ENCODE measurements at places on chromosomes 7 and 10.

GRCh38 chr10:70579234-70580002, 23.1 kb downstream of the PRF1 start:
- no peak for DNase-seq

GRCh38 chr10:52814506-52814905, 41.9 kb upstream of the MBL2 start:
- no peak for DNase-seq

GRCh38 chr7:7321681-7322080, 139.3 kb downstream of the C1GALT1 start:
- no peak for DNase-seq

- no peak for DNase-seq
Measured at GRCh38 chr7:135380351-135380750, 129.6 kb downstream of the CNOT4 start.

- DNase-seq = no peak
Measured at GRCh38 chr10:117341061-117341460, 34.2 kb downstream of the PDZD8 start.

DNA sequence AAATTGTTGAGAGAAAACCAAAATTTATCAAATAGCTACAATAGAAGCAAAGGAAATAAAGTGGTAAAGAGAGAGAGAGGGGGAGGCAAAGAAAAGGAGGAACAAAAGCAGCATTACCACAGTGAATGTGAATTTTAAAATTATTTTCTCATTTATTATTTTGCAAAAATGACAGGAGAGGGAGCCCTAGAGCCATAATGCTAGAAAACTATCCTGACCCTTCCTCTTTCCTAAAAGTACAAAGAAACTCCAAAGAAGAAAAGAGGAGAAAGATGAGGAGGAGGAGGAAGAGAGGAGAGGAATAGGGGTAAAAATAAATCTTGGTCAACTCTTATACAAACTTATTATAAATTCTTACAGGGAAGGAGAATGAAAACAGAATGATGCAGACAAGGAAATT, 921.5 kb downstream of the NRG3 start:
- DNase-seq = no peak

DNA sequence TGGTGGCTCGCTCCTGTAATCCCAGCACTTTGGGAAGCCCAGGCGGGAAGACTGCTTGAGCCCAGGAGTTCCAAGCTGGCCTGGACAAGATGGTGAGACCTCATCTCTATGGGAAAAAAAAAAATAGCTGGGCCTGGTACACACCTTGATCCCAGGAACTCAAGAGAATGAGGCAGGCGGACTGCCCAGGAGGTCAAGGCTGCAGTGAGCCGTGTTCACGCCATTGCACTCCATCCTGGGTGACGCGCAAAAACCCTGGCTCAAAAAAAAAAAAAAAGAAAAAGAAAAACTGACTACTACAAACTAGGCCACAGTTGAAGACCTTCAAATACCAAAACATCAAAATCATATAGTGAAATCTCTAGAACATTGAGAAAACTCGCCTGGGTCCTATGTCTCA, 3.9 kb downstream of the BRAT1 start:
- no peak for DNase-seq

Measured in stimulated activated CD8-positive, alpha-beta memory T cell treated with anti-CD3 and anti-CD28 coated beads, Interleukin-12 subunit alpha, Interleukin-12 subunit beta, amount 100 ng/mL, for 4 hours (primary cell).